NCI-H1694 (cell line): ENCODE measurements at places on chromosomes 1 and 21.

DNA sequence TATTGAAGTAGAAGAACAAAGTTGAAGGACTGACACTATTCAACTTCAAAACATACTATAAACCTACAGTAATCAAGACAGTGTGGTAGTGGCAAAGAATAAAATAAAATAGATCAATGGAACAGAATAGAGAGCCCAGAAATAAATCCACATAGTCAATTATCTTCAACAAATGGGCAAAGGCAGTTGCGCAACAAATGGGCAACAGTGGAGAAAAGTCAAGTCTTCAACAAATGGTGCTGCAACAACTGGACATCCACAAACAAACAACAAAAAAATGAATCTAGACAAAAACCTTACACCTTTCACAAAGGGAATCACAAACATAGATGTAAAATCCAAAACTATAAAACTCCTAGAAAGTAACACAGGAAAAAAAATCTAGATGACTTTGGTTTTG is 38.4 kb downstream of the MIXL1 start:
- DNase-seq = no peak

DNA sequence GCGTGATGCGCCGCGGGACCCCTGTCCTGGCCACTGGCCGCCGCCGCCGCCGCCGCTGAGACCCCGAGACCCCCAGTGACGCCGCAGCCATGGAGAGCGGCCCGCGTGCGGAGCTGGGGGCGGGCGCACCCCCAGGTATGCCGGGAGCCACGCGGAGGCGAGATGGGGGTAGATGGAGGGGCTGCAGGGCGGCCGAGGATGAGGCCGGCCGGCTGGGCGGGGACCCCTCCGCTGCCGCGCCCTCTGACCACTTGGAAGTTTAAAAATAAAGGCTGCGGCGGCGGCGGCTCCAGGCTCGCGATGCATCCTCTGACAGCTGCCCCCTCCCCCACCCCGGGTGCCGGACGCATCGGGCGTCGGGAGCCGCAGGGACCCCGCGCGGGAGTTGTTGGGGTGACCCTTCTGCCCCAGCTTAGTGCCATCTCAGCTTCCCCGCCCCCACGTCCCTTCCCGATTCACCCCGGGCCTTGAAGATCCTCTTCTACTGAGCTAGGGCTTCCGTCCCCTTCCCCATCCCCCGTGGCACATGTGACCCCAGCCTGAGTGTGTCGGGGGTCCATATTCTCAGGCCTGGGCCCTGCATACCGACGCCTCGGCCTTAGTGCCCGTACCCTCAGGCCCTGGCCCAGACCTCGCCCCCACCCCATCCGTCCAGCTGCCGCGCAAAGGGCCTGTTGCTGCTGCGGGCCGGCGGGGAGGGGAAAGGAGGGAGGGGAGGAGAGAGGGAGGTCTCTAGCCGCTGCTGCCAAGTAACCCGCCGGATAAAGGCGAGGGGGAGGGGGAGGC is 562 bp downstream of the MAP7D1 start:
- DNase-seq = no peak

GRCh38 chr1:110672753-110673108 is 2.0 kb downstream of the KCNA3 start:
- DNase-seq = no peak

GRCh38 chr21:30014886-30015285 is 75.1 kb upstream of the GRIK1 start:
- no peak for DNase-seq

DNA sequence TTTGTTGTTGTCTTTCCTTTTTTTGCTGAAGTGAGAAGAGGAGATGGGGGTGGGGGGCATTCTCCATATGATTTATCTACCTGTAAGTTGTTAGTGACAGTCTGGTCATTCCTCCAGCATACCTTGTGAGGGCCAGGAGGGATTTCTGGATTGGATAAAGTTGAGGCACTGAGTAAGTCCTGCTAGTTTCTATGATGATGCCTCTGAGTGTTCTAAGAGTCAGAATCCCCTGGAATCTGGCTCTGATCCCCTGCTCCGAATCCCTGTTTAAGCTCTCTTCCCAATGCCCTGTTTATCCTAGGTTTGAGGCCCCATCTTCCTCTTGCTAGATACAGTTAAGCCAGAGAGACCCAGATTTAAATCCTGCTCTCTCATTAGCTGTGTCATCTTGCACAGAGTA is 83.2 kb upstream of the HOOK1 start:
- DNase-seq = no peak

- no peak for DNase-seq
Observed at GRCh38 chr1:8424539-8425116, 106.7 kb downstream of the SLC45A1 start.

DNA sequence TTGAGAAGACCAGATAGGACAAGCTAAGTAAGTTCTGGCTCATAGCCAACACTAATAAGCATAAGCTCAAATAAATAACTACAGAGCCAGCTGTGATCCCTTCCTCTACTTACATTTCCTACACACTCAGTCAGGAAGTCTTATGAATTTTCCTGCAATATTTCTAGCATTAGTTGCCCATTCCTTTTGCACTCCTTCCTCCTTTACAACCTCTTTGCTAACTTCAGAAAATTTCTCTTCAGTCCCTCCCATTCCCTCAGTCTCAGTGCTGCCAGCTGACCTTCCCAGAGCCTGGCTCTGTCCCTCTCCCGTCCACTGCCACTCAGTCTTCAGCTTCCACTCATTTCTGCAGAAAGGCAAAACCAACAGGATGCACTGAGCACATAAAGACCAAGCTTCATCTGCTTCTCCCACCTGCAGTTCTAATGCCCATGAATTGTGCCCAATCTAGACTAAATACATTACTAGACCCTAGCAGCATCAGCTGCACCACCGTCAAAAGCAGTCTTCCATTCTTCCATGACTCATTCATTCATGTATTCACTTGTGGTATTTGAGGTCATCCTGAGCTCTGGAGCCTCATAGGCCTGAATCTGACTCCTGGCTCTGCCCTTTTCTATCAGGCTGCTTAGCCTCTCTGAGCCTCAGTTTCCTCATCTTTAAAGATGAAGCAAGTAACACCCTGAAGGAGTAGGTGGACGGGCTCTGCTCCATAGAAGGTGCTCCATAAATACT is 54.6 kb upstream of the SIPA1L2 start:
- no peak for DNase-seq

DNA sequence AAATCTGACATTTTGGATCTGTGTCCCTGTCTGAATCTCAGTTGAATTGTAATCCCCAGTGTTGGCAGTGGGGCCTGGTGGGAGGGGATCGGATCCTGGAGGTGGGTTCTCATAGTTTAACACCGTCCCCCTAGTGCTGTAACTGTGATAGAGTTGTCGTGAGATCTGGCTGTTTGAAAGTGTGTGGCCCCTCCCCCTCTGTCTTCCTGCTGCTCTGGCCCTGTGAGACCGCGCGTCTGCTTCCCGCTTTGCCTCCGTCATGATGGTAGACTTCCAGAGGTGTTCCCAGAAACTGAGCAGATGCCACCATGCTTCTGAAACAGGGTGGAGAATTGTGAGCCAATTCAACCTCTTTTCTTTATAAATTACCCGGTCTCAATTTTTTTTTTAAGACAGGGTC is 25.0 kb downstream of the AGPAT3 start:
- DNase-seq = no peak

DNA sequence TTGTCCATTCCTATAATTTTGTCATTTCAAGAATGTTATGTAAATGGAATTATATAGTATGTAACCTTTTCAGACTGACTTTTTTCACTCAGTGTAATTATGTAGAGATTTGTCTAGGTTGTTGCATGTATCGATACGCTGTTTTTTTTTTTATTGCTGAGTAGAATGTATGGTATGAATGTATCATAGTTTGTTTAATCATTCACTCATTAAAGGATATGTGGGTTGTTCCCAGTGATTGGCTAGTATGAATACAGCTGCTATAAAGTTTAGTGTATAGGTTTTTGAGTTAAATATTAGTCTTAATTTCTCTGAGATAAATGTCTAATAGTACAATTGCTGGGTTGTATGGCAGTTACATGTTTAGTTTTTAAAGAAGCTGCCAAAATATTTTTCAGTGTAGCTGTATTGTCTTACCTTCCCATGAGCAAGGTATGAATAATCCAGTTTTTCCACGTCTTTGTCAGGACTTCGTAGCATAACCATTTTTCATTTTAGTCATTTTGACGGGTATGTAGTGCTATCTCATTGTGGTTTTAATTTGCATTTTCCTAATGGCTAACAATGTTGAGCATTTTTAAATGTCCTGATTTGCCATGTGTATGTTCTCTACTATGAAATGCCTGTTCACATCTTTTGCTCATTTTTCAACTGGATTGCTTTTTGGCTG is 22.4 kb downstream of the CASQ2 start:
- no peak for DNase-seq

DNA sequence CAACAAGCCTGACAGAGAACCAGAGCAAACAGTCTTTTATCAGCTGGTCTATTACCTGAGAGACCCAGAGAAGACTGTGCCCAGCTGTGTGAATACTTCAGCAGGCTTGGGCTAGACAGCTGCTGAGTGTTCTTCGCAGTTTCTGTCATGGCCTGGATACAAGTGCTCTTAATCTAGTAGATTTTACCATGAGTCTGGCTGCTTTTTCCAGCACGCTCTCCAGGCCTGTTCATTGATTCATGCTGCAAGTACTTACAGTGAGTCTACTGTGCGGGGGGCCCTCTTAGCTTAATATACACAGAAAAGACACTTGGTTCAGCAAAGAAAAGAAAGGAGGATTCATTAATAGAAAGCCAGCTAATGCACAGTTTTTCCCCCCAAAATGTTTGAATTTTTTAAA is 48.5 kb downstream of the RGS7 start:
- DNase-seq = no peak

- no peak for DNase-seq
Observed at GRCh38 chr1:71792264-71792663, 490.1 kb downstream of the NEGR1 start.

- DNase-seq = peak; percentile 3
Observed at GRCh38 chr1:105608713-105609112, 1447.8 kb upstream of the PRMT6 start.

- no peak for DNase-seq
Observed at GRCh38 chr1:185343306-185343705, 26.3 kb upstream of the IVNS1ABP start.

DNA sequence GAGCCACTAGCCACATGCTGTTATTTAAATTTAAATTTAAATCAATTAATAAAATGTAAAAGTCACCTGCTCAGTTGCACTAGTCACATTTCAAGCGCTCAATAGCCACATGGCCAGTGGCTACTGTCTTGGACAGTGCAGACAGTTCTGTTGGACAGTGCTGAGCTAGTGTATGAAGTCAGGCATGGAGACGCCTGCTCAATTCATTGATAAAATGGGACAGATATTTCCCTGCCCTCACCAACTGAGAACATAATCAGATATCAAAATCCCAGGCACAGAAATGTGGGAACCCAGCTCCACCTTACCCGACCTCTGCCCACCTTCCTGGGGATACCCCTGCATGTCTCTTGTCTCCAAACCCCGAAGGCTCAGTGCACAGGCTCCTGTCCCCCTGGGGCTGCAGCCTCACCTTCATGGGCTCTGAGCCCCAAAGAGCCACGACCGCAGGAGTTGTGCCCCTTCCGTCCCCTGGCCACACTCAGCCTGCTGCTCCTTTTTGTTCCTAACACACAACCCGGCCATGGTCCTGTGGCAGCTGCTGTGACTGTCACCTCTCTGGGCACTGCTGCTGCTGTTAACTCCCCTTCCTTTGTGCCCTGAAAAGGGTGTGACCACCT is 63.5 kb downstream of the TCP10L start:
- DNase-seq = no peak

GRCh38 chr1:202266061-202266765 is 72.6 kb downstream of the LGR6 start:
- DNase-seq = no peak

DNA sequence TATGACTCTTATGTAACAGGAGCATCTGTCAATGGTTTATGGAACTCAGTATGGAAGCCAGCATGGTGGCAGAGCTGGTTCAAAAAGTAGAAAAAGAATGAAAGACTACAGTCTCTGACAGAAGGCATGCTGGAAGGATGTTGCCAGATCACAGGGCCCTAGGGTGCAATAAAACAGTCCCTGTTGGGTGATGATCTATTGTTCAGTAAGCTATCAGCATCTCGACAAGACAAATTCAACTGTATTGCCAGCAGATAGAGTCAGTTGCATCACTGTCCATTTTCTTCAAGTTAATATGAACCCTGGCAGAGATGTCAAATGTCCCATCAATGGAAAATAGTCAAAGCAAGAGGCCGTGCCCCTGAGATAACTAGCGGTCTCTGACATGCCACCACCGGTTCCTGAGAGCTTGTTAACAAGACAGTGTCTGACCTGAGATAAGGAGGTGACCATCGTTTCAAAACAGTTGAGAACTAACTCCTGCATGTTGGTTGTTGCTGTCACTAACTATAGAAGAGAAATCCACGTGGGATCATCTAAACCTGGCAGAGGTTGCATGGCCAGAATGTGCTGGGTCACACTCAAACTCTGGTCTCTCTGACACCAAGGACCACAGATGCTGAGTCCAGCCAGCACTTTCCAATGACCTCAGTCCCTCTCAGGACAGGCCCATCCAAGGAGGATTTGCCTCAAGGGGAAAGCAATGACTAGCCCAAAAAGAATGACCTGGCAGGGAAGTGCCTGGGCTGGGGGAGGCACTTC is 125.9 kb downstream of the RIPK4 start:
- no peak for DNase-seq
